Left colon (tissue), 2 donors: ENCODE measurements at places on chromosomes 6 and 20. TPM values are rescaled to one million over a fixed set of nuclear protein-coding genes. Genes with fewer than 3 reads are reported as not detected.

Gene SGK2
- 135 TPM for total RNA-seq

DNA sequence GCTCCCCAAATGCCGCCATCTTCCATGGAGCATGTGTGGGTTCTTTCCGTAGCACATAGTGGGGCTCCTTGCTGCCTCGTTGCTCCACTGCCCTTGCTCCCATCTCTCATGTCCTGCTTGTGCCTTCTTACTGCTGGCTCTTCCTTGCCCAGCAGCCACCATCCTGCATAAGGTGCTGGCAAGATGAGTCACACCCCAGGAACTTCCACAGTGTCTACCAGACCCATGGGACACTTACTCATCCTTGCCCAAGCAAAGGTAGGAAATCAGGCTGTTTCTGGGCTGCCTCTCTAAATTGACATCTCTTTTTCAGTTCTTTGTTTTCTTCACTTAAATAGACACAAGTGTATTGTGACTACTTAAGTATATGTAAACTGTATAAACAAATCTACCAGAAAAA, 39.4 kb upstream of the RGS17 start:
- DNase-seq, result no peak

- no peak for DNase-seq
Observed at GRCh38 chr6:32568561-32568960, 21.1 kb downstream of the HLA-DRB1 start.

Gene SH3BGRL2
- 157 TPM for total RNA-seq

GRCh38 chr6:85795945-85796344, 153.3 kb upstream of the SYNCRIP start:
- DNase-seq, result no peak

Gene CNR1
- 1.1 TPM for total RNA-seq

GRCh38 chr6:26019261-26019830, 56.7 kb downstream of the TRIM38 start:
- DNase-seq, result no peak

- DNase-seq, result no peak
Observed at GRCh38 chr20:23212464-23212995, 126.4 kb upstream of the CD93 start.

DNA sequence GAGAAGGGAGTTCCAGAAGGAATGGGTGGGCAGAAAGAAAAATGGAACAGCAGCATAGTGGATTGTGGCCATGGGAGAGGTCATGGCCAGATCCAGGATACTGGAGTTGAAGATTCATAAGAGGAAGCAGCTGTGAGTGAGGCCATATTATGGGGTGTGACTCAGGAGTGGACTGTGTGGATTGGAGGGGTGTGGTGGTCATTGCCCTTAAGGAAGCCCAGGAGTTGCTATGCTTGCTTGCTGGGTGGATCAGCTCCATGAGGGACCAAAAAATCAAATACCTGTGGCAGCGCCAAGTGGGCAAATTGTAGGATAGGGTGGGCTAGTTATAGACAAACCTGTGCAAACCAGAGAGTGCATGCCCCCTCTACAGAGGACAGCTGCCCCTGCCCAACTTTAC, 18.3 kb downstream of the LRRC1 start:
- peak; percentile 76 for DNase-seq

- DNase-seq, result no peak
Observed at GRCh38 chr6:81892891-81893290, 140.4 kb upstream of the TENT5A start.

DNA sequence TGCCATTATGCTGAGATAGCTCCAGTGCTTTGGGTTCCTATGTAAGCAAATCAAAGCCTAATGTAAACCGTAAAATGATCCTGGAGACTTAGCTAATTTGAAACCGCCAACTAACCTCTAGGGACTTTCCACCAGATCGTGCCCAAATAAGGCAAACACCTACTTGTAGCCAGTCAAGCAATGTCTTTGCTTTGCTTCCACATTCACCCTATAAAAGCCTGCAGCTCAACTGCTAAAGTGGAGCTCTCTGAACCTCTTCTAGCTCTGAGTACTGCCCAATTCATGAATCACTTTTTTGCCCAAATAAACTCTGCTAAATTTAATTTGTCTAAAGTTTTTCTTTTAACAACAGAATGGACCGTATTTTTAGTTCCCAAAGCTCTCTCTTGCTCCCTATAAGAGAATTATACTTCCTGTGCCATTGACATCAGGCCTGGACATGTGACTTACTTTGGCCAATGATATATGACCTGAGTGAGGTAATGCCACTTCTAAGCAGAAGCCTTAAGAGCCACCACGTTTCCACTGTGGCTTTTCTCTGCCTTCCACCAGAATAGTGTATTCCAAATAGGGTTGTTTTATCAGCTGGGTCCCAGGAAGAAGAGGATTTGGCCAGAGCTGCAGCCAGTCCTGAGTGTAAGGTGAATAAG, 34.8 kb upstream of the PSMF1 start:
- no peak for DNase-seq

GRCh38 chr6:31901415-31901952, 402 bp downstream of the ZBTB12 start:
- peak; percentile 79 for DNase-seq

- no peak for DNase-seq
Observed at GRCh38 chr6:23140871-23141270, 571.5 kb downstream of the HDGFL1 start.

Gene ZGPAT
- total RNA-seq, result 31.4 TPM

Gene COL9A3
- 2.8 TPM for total RNA-seq

Gene OR2B6
- total RNA-seq, result not detected

DNA sequence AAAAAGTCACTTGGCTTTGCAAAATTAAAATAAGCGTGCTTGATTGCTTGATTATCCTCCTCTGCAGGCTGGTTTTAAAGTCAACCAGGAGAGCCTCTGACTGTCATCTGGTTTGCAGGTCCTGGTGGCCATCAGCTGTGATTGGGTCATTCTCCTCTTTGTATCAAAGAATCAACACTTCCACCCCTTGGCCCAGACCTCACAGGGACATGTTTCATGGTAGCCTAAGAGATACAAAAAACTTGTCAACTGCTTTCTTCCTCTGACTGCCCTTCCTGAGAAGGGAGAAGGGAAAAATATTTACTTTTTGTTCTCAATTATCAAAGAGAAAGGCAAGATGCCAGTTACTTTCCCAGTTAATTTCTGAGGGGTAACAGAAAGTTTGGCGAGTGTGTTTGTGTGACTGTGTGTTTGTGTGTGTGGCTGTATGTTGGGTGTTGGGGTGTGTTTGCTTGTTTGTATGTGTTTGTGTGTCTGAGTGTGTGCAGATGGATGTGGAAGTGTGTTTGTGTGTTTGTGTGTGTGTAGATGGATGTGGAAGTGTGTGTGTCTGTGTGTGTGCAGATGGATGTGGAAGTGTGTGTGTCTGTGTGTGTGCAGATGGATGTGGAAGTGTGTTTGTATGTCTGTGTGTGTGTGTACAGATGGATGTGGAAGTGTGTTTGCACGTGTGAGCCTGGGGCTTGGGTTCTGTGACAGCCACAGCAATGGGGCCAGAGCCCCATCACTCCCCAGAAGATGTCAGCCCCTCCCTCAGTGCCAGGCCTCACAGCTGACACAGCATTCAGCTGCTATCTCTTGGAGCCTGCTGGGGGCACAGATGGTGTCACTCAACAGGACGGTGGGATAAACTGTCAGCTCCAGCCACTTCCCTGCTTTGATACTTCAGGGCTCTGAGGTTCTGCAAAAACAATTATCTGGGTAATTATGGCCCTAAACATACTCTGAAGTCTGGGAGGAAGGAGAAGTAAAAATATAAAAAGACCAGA, 98.6 kb upstream of the RNF24 start:
- no peak for DNase-seq

DNA sequence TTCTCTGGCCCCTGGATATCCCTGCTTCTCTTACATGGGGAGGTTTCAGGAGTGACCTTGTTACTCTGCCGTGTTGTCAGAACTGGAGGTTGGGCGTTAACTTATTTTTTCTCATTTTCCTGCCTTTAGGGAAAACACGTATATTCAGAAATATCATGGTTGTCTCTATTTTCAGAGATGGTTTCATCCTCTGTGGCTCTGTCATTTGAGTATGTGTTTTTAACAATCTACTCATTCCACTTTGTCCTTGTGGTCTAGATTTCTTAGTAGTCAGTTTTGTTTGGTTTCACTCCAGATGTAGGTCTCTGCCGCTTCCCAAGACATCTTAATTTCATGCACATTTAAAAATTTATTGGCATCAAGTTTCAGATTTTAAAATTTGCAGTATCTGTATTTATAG, 45.9 kb downstream of the KCNS1 start:
- DNase-seq, result no peak

GRCh38 chr20:17334932-17335331, 108.1 kb downstream of the PCSK2 start:
- DNase-seq, result no peak

Gene PTCRA
- total RNA-seq, result not detected

DNA sequence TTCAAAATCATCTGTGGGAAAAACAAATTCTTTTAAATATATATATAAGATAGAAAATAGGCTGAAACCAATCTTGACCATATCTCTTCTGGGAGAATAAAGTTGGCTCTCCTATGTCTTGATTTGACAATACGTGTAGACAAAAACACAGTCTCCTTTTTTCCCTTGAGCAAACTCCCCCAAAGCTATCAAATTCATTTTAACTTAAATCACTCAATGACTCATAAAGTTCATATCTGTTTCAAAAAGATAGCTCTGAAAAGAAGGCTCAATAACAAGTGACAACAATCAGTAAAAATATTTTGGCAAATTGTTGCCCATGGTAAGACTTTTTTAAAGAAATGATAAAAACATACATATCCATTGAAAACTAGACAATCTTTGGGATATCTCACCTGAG, 236.0 kb upstream of the TENT5A start:
- DNase-seq, result no peak

DNA sequence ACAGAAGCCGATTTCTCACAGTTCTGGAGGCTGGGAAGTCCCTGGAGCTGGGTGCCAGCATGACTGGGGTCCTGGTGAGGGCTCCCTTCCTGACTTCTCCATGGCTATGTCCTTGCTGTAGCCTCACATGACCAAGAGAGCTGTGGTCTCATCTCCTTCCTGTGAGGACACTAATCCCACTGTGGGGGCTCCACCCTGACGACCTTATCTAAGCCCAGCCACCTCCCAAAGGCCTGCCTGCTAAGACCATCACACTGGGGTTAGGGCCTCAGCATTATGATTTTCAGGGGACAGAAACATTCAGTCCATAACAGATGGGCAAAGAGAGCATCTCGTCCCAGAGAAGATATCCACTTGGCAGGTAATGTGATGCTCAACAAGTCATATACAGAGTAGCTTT, 16.8 kb downstream of the RPP40 start:
- no peak for DNase-seq

- DNase-seq, result no peak
Observed at GRCh38 chr20:31673943-31674463, 36.3 kb downstream of the COX4I2 start.

Gene CUL9
- total RNA-seq, result 31.4 TPM

- DNase-seq, result no peak
Observed at GRCh38 chr6:79081663-79082062, 3.6 kb upstream of the PHIP start.

Gene HSPA1L
- 0.89 TPM for total RNA-seq

Gene RHAG
- total RNA-seq, result not detected

Gene ZNF322
- total RNA-seq, result 19.9 TPM

DNA sequence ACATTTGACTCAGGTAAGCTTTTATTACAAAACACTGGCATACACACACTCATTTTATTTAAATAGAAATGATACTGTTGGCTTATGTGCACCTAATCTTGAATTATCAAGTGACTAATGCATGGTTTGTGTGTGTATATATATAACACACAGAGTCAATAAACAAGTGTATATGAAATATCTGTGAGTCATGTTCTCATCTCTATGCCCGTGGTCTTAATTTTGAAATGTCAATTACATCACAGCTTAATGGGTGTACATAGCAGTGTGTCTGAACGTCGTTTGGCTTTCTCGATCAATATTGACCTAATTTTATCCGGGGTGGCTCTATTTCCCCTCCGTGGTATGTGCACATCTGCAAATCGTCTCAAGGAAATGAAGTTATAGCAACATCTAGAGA, 104.0 kb upstream of the ZFP64 start:
- DNase-seq, result no peak

- DNase-seq, result no peak
Observed at GRCh38 chr6:6946206-6947155, 161.3 kb upstream of the RREB1 start.

Gene ATP6V1G2
- total RNA-seq, result 0.92 TPM

- DNase-seq, result peak; percentile 79
Observed at GRCh38 chr6:3409699-3410384, 47.0 kb downstream of the SLC22A23 start.
